ENCODE measurements at places on chromosomes 5 and 9.

- no peak for DNase-seq
Measured at GRCh38 chr5:138999674-139000073, 124.5 kb upstream of the LRRTM2 start.

GRCh38 chr5:96064877-96065276 lies 103.2 kb upstream of the ELL2 start:
- DNase-seq: no peak

GRCh38 chr5:135055396-135055795 lies 21.4 kb upstream of the PITX1 start:
- no peak for DNase-seq

- no peak for DNase-seq
Measured at GRCh38 chr5:138472353-138472752, 7.1 kb downstream of the EGR1 start.

GRCh38 chr9:79559495-79560181 lies 12.1 kb upstream of the TLE4 start:
- no peak for DNase-seq

GRCh38 chr5:109529987-109530386 lies 120.2 kb upstream of the PJA2 start:
- no peak for DNase-seq

DNA sequence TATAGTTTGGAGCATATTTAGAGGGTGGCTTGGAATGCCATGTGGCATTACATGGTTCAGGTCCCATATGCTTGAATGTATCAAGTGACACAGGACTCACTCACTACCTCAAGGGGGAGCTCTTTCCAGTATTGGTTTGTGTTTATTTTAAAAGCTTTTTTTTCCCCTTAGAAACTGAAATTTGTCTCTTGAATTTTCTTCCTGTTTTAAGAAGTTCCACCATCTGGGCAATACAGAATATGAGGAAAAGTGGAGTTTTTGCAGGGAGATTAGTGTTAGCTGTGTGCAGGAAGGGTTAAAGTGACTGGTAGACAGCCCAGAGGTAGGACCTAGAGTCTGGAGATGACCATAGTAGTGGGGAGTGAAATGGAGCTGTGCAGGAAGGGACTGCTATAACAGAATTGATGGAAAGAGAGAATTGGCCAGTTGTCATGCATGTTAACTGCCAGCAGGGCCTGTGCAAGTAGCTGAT lies 36.6 kb downstream of the CTNNA1 start:
- no peak for DNase-seq

DNA sequence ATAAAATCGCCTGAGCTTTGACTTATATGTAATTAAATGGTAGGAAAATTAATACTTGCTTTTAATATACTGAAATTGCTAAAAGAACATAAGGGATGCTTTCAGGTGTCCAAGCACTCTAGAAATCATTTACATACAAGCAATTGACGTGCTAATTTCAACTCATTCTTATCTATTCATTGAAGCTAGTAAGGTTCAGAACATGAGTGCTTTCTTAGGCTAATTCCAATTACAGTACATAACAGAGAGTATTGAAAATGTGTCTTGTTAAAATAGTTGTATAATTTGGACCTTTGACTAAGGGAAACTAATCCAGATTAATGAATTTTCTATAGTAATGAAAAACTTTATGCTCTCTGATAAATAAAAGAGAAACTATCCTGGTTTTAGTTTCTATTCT lies 1016.4 kb upstream of the TYRP1 start:
- DNase-seq: no peak

GRCh38 chr9:135850737-135851136 lies 56.6 kb downstream of the CAMSAP1 start:
- DNase-seq: no peak

- DNase-seq: peak; percentile 78
Measured at GRCh38 chr5:392431-392988, 50.5 kb upstream of the EXOC3 start.

- DNase-seq: no peak
Measured at GRCh38 chr9:36415822-36416525, 15.9 kb upstream of the RNF38 start.

GRCh38 chr9:121997791-121998190 lies 95.3 kb downstream of the TTLL11 start:
- no peak for DNase-seq

GRCh38 chr5:146849694-146850303 lies 28.8 kb downstream of the PPP2R2B start:
- DNase-seq: no peak

DNA sequence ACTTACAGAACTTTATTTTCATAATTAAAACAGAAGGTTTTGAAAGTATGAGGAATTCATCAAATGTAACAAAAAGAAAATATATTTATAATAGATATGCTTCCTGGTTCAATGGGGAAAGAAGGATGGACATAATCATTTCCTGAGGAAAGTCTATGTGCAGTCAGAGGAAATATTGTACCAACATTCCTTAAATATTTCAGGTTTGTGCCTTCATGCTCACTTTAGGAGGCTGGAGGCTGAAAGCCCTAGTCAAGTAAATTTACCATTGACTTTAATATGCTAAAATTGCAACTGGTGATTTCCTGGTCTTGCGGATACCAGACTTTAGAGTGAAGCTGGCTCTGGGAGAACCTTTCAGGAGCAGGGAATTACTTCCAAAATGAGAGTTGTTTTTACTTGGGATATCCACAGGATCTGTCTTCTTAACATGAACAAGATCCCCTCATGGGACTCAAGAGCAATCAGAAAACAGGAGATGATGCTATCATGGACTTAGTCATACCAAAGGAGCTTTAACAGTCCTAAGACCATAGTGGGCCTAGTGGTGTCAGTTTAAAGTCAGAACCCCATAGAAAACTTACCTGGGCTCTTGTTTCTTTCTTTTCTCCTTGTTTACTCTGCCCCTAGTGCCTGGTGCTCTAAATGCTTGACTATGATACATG lies 762.8 kb upstream of the GRAMD2B start:
- no peak for DNase-seq

DNA sequence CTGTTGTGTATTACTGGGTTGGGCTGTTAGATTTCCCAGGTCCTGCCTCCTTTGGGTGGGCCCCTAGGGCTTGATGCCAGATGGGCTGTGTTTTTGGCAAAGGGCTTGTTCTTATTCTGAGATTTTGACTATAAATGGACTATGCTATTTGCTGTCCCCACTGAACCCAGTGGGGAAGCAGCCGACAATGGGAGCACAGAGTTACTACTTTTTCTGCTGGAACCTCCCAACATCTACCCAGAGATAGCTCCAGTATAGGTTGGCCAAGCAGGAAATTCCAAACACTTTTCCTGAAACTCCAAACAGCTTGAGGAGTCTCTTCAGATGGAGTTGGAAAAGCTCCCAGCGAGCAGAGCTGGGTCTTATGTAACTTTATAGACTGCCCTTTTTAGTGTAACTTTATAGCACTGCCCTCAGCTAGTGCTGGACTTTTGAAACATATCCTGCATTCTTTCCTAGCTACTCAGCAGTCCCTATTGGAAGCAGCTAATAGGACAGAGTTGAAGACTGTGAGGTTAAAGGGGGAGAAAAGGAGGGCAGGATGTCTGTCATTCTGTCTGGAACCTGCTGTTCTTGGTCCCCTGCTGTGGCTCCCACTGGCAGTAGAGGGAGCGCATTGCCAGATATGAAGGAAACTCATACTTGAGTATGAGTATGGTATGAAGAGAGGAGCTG lies 21.0 kb downstream of the RUSC2 start:
- DNase-seq: no peak

DNA sequence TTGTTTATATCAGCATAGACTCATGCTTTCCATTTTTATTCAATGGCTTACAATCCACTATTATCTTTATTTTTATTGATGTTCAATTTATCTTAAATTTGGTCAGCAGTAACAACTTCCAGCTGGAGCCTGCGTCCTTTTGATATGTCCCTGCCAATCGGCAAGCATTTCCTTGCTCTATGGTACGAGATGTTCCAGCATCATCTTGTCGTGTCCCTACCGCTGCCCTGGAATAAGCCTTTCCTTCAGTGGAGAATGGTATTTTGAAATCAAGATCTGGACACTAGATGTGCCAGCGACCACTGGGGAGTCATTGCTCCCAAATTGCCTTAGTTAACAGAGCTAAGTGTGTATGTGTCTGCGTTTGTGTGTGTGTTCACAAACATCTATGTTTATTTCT lies 151.6 kb upstream of the RGMB start:
- no peak for DNase-seq

GRCh38 chr9:93276973-93277372 lies 93.0 kb downstream of the WNK2 start:
- DNase-seq: no peak

GRCh38 chr5:674630-675011 lies 18.5 kb downstream of the TPPP start:
- DNase-seq: no peak

- DNase-seq: no peak
Measured at GRCh38 chr5:173202266-173202875, 32.6 kb downstream of the NKX2-5 start.

DNA sequence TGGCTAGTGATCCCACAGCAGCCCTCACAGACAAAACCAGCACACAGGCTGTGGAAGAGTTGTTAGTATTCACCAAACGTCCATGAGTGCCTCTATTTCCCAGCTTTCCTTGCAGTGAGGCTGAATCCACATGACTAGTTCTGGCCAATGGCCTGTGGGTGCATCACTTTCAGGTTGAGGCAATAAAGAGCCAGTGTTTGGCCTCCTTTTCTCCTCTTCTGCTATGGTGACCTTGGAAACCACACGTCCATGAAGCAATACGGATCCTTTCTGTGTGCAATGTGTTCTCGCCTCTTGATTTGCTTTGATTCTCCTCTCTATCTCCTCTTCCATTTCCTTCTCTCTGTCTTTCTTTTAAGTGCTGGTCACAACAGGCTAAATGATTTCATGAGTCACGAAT lies 23.4 kb upstream of the CLK4 start:
- no peak for DNase-seq

- no peak for DNase-seq
Measured at GRCh38 chr9:16689351-16689938, 181.0 kb downstream of the BNC2 start.

DNA sequence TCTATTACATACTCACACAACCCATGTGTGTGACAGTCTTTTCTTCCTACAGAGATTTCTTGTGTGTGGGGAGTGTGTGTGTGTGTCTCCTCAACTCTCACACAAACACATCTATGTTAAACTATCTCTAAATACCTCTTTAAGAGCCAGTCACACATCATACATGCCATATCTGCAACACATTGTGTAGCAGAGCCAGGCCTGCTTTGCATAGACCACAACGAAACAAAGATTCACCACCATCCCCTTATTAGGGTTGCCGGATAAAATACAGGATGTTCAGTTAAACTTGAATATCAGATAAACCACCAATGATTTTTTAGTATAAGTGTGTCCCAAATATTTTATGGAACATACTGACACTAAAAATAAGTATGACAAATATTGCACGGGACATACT lies 2.3 kb downstream of the FAM170A start:
- DNase-seq: no peak

GRCh38 chr9:125646621-125647100 lies 60.3 kb downstream of the MAPKAP1 start:
- DNase-seq: no peak

DNA sequence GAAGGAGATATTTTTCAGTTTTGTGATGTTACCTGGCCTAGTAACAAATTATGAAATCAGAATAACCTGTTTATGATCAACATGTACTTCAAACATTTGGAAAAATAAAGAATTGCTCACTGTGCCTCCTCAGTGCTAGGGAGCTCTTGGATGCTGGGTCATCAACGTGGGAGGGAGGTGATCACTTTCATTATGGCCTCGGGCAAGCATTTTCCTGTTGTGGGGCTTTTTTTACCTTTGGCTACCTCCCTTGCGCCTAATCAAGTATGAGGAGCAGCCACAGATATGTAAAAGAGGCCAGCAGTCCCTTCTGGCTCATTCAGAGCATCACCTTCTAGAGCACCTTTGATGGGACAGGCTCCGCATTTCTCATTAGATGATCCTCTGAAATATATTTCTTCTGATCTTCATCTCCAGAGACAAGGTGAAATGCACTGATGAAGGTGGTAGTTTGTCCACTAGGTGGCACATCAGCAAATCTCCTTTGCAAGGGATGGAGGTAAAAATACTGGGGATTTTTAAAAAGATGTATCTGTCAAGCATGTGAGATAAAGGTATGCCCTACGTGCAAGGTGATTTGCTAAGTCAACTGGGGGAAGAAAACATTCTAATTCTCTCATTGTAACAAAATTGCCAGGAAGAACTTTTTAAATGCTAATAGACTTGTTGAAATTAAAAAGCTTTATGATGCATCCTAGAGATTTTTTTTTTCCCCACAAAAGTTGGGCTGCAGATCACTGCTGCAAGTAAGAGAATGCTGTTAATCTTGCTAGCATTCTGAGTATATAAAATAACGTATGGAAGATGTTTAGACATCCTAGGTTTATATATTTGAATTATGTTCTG lies 218.2 kb downstream of the MAST4 start:
- peak; percentile 6 for DNase-seq

DNA sequence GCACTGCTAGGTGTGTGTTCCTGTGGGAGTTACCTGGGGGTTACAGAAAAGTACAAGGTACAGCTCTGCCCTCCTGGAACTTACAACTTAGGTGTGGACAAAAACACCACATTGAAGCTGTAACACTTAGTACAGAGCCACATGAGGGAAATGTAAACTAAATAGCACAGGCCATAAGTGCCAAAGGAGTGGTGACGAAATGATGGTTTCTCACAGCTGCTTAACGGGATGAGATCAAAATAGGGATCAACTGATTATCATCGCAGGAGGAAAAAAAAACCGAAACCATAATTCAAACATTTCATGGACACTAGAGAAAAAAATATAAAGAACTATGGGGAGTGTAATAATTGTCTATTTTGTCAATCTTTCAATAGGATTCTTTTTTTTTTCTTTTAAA lies 5.9 kb downstream of the LIX1 start:
- DNase-seq: no peak

DNA sequence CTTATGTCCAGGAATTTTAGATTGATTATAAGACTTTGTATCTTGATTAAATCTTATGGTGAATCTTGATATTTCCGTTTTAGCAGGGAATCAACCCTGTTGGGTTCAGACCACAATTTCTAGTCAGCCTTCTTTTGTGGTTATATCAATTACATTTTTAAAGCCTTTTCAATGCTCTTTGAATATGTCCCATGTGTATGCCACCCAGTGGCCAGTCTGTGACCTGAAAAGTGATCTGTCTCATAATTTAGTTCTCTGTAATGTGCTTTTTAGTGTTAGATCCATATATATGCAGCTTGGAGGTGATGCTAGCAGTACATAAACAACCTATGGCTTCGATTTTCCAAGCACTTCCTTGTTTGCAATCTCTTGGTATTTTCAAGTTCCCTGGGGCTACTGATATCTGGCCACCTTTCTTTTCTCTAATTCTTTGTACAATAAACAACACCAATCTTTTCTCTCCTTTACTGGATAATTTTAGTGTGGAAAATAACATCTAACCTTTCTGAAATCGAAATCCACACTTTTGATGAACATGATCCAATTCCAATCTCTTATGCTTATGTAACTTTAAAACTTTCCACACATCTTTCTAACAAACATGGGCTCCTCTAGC lies 28.8 kb downstream of the PDE8B start:
- no peak for DNase-seq

Data from stimulated activated CD4-positive, alpha-beta T cell treated with anti-CD3 and anti-CD28 coated beads, Interleukin-4, amount 100 ng/mL, for 1 hour (primary cell).